ENCODE measurements at places on chromosomes 16 and 17.

GRCh38 chr17:18246880-18247612, 11.5 kb downstream of the FLII start:
- DNase-seq: peak; percentile 34

GRCh38 chr17:70271200-70271599, 101.9 kb downstream of the KCNJ2 start:
- no peak for DNase-seq

- no peak for DNase-seq
These were observed 4.1 kb upstream of the PITPNA start for GRCh38 chr17:1566505-1567199.

DNA sequence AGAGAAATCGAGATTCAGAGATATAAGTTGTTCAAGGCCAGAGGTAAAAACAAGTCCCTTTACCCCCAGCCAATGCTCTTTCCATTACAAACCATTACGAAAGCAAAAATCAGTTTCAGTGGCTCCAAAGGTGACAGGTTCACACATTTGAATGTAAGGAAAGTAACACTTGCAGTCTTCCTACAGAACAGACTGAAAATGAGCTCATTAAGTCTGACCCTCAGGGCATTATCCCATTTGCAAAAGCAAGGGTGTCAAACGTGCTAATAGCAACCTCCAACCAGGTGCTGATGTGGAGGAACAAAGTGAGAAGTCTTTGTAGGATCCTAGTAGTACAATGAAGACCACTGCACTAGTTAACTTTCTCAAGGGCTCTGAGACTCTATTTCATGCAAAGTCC, 65.2 kb downstream of the XPO6 start:
- DNase-seq: no peak

DNA sequence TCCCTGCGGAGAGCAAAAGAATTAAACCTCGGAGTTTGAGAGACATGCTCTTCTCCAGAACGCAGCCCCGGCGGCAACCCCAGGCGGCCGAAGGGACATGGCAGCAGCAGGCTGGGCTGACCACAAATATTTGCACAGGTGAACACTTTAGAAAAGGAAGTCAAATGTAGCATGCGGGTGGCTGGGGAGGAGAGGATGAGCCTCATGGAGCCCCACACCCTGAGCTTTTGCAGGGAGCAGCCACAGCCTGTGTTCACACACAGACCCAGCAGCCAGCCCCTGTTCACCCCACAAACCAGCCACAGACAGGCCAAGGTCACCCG, 17.8 kb downstream of the HS3ST6 start:
- DNase-seq: no peak

- no peak for DNase-seq
These were observed 209.4 kb upstream of the CIBAR2 start for GRCh38 chr16:85321509-85322271.

All from stimulated activated CD8-positive, alpha-beta memory T cell treated with anti-CD3 and anti-CD28 coated beads, Interleukin-15, amount 100 ng/mL, for 48 hours (primary cell).